ENCODE measurements at places on chromosomes 12 and 14. TPM values are rescaled to one million over a fixed set of nuclear protein-coding genes. Genes with fewer than 3 reads are reported as not detected.

GRCh38 chr14:74257078-74257940, 18.1 kb downstream of the VSX2 start:
- peak; percentile 19 for DNase-seq

- no peak for DNase-seq
Observed at GRCh38 chr14:92236243-92236900, 86.6 kb upstream of the SLC24A4 start.

IL23A gene
- 0.49 TPM for total RNA-seq

EIF2S3B gene
- total RNA-seq: 2.6 TPM

DNA sequence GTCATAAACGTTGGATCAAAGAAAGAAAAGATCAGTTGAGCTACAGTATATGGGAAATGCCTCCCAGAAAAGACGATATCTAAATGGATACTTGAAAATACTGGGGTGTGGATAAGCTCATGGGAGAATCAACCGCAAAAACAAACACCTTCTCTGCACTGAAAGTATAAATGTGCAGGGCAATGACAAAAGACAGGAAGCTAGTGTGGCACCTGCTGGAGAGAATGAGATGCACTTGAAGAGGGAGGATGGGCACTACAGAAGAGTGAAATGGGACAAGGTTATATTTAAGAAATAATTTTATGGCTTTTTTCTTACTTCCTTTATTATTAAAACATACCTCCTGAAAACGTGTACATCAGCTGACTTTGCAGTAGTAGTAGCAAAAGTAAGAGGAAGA, 153.7 kb downstream of the PRKD1 start:
- no peak for DNase-seq

DNA sequence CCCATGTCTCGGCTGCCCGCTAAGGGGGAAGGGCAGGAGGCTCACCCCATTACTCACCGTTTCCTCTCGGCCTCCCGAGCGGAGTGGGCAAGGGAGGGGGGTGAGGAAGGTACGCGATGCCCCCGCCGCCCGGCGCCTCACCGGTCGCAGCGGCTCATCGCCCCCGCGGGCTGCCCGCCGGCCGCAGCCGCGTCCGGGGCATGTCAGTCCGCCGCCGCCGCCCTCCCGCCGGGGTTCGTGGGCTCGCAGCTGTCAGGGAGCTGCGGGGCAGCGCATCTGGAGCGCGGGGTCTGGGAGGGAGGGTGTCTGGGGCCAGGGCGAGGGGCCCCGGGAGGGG, 461 bp downstream of the SLC8A3 start:
- no peak for DNase-seq

- DNase-seq: no peak
Observed at GRCh38 chr12:41527062-41527461, 338.9 kb downstream of the PDZRN4 start.

GRCh38 chr14:25120261-25120660, 70.3 kb upstream of the STXBP6 start:
- no peak for DNase-seq

SLC17A8 gene
- total RNA-seq: not detected

FSCB gene
- total RNA-seq: not detected

DNA sequence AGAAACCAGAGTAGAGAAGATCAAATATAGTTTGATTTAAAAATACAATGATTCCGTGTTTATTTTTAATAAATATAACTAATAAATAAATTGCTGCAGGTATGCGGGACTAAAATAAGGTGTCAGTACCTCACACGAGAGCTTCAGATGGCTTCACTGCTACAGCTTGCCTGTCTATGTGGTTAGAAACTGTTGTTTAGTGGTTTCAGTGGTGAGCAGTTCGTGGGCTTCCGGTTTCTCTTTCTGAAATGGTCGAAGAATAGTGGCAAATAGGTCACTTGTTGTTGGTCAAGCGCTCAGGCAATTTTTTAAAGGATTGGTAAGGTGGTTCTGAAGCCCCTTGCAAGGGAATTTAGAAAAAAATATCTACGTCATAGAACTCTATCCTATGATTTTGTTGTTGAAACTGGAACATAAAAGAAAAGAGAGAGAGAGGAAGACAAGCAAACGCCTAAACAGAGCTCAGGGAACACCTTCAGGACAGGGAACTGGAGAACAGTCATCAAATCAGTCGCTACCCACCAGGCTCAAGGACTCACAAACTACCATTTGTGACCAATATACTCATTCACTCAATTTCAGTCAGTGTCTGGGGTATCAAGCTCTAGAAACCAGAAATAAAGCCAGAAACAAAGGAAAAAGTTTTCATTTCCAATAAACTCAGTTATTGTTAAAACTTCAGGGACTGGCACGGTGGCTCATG, 31.3 kb downstream of the GABARAPL1 start:
- DNase-seq: no peak

DNA sequence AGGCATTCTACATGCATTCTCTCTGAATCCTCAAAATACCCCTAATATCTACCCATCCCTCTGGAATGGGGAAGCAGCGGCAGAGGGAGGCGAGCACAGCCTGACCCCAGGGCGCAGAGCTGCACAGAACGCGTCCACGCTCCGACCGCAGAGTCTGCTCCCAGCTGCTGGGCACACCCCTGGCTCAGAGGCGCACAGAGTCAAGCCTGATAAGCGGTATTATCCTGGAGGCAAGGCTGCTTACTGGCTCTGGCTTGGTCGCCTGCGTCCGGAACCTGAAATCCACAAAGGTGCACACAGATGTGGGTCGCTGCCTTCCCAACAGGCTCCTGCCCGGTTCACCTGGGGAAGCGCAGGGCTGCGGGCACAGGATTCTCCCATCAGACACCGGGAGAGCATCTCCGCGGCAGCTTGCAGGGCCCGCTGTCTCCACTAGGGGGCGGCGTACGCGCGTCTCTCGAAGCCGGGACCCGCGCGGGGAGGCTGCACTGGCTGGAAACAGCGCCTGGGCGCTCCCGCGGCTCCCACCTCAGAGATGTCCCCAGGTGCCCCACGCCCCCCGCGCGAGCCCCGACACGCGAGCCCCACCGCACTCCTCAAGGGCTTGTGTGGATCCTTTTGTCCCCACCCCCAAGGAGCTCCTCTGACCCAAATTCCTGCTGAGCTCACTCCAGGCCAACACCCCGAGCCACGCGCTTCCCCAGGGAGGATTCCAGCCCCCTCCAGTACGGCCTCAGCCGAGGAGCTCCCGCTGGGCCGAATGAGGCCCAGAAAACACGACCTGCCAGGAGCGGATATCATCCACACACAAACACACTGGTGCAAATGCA, 120.1 kb upstream of the FZD10 start:
- DNase-seq: peak; percentile 34

- no peak for DNase-seq
Observed at GRCh38 chr12:97642911-97643310, 180.3 kb downstream of the RMST start.

GRCh38 chr12:1328391-1328790, 266.0 kb downstream of the FBXL14 start:
- DNase-seq: peak; percentile 30

DNA sequence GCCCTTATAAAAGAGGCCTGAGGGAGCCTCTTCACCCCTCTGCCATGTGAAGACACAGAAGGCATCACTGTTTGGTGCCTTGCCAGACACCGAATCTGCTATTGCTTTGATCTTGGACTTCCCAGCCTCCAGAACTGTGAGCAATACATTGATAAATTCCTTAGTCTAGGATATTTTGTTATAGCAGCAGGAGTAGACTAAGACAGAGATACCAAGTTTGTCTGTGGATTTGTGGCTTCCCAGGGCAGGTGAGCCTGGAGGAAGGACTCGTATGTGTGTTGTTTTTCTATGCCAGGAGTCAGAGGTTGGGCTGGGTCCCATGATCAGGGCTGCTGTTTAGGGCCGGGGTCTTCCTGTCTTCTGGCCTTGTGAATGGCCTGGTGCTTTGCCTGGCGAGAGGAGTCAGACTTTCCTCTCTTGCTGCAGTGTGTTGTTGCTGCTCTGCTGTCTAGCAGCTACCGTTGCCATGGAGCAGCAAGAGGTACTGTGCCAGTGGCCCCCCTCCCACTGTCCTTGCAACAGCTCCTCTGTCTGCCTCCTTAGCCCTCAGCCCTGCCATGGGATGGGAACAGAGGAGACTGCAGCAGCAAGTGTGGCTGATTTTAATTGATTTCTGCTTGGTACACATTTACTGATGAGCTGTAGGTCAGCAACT, 111.2 kb downstream of the CHST11 start:
- DNase-seq: no peak

DNA sequence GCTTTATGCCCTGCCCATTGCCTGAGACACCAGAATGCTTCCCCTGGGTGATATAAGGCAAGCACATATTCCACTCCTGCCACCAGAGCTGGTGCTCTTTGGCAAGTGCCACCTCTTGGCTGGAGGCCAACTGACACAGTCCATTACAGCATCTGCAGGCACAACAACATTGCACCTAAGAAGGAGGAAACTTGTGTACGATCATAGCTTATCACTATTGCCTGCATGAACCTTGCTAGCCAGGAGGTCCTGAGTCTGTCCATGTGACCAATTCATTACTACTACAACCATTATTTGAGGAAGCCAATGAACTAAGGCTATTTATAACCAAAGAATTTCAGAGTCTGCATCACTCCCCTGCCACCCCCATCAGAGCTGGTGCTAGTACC, 119.8 kb upstream of the SCAF11 start:
- peak; percentile 72 for DNase-seq
